ENCODE measurements at places on chromosomes 2 and 18. TPM values are rescaled to one million over a fixed set of nuclear protein-coding genes. Genes with fewer than 3 reads are reported as not detected.

Gene PROKR1
- total RNA-seq, result not detected

Gene SRD5A2
- not detected for total RNA-seq

Gene TMEM17
- not detected for total RNA-seq

- no peaks in the 10 kb centered on the region for H3K27me3 ChIP-seq
- no peaks in the 10 kb centered on the region for H3K36me3 ChIP-seq
- no peak for DNase-seq
These were observed 298.8 kb upstream of the FANCL start for GRCh38 chr2:58539973-58540372.

DNA sequence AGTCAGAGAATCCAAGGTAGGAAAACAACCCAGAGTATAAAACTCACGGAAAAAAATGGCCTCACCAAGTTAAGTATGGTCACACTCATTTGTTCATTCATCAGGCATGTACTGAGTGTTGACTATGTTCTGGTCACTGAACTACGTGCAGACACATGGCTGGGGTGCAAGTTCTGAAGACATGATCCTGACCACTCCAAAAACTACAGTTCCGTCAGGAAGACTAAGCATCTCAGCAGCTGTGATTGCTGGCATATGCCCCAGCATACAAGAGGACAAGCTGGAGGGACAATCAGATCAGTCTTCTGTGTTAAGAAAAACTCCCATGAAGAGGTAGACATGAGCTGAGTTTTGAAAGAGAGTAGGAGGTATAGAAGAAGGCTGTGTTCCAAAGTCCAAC lies 72.8 kb downstream of the TCF4 start:
- H3K4me3 ChIP-seq, result no peak overlapping the region
- no peaks in the 10 kb centered on the region for H3K36me3 ChIP-seq
- H3K27ac ChIP-seq, result no peak overlapping the region
- no peak for DNase-seq

DNA sequence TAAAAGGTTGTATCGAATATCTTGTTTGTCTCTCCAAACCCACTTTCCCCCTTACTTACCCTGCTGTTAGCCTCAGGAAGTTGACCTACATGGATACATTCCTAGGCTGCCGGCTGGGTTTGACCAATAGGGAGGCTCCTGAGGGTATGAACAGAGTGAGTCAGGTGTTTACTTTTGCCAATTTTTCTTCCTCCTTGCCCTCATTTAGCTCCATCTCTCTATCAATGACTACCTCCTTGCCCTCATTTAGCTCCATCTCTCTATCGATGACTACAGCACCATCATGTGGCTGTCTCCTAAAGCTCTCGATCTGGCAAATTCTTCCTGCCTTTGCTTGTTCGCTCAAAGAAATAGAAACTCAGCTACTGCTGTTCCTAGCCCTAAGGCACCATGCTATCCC lies 571.9 kb upstream of the CRIM1 start:
- DNase-seq, result no peak
- no peaks in the 10 kb centered on the region for H3K27me3 ChIP-seq
- H3K4me3 ChIP-seq, result no peak overlapping the region

DNA sequence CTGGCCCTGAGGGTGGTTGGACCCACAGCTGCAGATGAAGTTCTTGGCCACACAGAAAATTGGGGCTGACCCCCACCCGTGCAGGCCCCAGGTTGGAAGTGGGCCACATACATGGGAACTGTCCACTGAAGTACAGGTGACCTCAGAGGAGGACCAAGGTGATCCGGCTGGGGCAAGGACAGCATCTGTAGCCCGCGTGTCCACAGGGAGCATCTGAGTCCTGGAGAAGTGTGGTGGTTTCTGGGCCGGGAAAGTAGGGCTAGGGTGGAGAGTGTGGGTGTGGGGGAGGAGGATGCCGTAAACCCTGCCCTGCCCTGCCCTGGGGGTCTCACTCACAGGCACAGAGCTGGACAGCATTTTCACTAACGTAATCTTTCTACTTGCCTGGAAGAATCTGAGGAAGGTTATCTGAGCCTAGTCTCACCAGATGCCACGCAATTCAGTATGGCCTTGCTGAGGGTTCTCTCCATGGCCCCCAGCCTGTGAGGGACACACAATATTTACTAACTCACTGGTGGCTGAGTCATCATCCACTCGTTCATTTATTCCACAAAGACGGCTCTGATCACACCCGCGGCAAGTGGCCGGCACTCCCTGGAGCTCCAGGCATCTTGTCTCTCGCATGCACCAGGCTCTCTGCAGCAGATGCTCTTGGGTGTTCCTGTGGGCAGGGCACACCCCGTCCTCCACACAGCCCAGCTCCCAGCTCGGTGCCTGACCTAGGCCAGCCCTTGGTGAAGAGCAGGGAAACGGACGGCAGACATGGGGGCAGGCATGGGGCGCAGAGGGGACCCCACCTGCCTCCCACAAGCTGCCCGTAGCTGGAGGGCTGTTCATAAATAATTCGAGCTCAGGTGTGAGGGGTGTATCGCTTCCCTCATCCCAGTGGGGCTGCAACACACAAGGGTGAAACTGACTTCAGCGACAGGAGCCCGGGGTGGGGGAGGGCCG lies 51.2 kb downstream of the INHBB start:
- DNase-seq, result no peak
- no peaks in the 10 kb centered on the region for H3K27me3 ChIP-seq
- no peak overlapping the region for H3K4me3 ChIP-seq
- no peaks in the 10 kb centered on the region for H3K36me3 ChIP-seq
- H3K27ac ChIP-seq, result no peak overlapping the region
